ENCODE measurements at places on chromosomes 12 and 14. TPM values are rescaled to one million over a fixed set of nuclear protein-coding genes. Genes with fewer than 3 reads are reported as not detected.
A peak's percentile ranks its signal among the peaks of the same experiment; 100 is the strongest.

Gene SLC4A8
- 0.17 TPM for polyA plus RNA-seq

Gene POTEM
- polyA plus RNA-seq: not detected

Gene LAG3
- polyA plus RNA-seq: 0.33 TPM

Gene LTB4R2
- 7.3 TPM for polyA plus RNA-seq

Gene NID2
- 20.6 TPM for polyA plus RNA-seq

Gene ANKRD33
- polyA plus RNA-seq: not detected

Gene FAM186B
- 0.19 TPM for polyA plus RNA-seq

Gene RFLNA
- 0.20 TPM for polyA plus RNA-seq

Gene CLEC14A
- polyA plus RNA-seq: not detected

- no peak for DNase-seq
These were observed 30.4 kb downstream of the FRS2 start for GRCh38 chr12:69500631-69501030.

- no peak for DNase-seq
These were observed 51.8 kb downstream of the ZNF664 start for GRCh38 chr12:124024776-124025175.

DNA sequence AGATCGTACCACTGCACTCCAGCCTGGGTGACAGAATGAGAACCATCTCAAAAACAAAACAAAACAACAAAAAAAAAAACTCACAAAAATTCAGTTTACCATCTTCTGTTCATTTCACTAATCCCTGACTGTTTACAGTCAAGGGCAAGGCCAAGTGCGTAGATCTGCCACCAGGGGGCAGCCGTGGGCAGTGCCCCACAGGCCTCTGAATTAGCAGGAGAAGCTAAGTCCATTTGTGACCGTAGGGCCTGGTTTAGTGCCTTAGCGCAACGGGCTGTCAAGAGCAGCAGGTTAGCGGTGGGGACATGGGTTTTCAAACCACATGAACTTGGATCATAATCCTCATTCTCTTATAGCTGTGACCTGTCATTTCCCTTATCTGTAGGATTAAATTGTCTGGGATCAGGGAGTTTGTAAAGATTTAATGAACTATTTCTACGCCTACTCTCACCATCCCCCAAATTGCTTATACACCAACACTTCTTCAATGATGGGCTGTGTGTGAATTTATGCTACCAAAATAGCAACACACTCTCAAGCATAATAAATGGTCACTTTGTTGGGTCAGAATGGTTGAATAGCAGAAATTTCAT is 49.0 kb downstream of the KCTD10 start:
- DNase-seq: peak; percentile 57

DNA sequence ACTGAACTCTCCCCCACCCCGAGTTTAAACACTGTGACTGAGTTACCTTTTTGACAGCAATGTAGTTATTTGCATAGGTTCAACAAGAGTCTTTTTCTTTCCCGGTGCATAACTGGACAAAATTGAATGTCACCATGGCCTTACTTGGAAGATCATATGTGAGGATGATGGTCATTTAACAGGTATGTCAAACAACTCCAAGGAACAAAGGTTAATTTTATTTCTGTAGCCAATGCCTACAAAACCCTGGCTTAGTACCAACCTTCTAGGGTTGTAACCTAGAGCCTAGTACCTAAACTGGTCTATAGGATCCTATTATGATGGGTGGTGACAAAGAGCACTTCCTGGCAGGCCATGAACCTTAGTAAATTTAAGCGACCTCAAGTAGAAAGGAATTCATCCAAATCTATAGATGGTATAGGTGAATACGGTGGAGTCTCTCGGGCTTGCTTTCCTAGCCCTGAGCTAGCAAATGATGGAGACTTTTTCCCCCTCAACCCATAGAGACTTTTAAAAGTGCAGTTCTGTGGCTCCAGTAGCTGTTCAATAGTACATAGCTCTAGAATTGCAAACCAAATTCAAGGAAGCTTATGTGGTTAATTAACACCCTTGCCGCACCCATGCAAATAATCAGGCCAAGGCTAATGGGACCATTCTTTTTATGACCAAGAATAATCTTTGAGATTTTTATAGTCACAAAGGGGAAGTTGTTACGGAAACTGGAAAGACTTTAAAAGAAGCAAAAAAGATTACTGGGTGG is 89.0 kb downstream of the SLC38A1 start:
- DNase-seq: no peak

DNA sequence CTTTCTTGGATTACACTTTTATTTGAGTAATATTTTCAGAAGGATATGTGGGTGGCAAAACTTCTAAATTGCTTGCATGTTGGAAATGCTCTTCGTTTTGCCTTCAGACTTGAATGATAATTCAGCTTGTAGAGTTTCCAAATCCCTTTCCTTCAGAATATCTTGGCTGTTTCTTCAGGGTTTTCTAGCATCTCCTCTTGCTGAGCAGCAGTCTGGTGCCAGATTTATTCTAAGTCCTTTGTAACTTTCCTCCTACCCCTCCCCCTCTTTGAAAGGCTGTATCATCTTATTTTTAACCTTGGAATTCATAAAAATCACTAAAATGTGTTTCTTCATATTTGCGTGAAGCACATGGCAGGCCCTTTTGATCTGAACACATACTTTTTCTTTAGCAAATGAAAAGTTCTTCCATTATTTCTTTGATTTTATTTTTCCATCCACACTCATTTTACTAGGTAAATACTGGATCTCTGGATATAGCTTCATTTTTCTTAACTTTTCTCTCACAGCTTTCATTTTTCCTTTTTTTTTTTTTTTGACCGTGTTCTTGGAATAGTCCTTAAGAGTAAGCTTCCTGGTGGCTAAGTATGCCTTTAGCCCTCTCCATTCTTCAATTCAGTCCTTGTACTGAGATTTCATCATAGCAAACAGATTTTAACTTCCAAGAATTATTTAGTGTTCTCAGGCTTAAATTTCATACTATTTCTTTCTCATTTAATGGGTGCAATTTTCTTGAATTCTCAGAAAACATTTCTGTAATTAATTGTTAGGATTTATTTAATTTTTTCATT is 102.0 kb downstream of the SLC38A4 start:
- DNase-seq: no peak

GRCh38 chr14:93949511-93950075 is 22.4 kb downstream of the FAM181A start:
- DNase-seq: no peak

GRCh38 chr12:85188619-85189018 is 91.4 kb upstream of the ALX1 start:
- DNase-seq: no peak

- no peak for DNase-seq
These were observed 146.2 kb downstream of the DPF3 start for GRCh38 chr14:72747652-72748051.

DNA sequence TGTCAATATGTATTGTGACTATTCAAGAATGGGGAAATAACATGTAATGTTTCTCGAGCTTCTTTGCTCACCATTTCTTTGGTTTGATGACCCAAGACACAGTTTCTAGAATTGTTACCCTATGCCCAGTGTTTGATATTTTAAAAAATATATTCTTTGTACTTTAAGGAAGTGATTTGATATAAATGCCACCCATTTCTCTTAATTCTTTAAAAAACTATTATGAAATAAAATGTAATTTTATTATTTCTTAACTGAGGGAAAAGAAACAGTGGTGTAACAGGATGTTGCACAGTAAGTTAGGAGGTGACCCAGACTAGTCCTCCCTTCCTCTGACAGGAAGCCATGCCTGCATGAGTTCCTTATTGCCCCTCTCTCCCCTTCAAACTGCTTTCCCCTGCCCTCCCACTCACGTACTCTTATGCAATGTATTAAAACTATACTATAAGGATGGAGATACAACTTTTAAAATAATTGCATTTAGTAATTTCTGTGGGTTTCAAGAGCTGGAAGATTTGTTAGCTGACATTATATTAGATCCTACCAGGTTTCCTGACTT is 279.4 kb downstream of the TMTC2 start:
- no peak for DNase-seq

- peak; percentile 76 for DNase-seq
These were observed 44.8 kb upstream of the GZMB start for GRCh38 chr14:24678801-24679247.

DNA sequence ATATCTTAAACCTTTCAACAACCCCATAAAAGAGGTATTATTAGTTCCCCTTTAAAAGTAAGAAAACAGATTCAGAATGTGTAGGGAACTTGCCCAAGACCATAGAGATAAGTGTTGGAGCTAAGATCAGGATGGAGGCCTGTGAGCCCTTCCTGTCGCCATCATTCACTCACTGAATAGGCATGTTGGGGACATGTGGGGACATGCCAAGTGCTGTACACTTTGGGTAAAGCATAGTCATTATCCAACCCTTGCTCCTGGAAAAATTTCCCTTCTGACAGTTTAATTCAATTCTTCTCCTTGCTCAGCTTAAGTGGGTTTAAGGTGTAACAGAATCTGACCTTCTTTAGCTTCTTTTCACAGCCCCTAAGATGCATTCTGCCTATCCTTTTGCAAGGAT is 28.0 kb upstream of the C12orf42 start:
- peak; percentile 82 for DNase-seq

DNA sequence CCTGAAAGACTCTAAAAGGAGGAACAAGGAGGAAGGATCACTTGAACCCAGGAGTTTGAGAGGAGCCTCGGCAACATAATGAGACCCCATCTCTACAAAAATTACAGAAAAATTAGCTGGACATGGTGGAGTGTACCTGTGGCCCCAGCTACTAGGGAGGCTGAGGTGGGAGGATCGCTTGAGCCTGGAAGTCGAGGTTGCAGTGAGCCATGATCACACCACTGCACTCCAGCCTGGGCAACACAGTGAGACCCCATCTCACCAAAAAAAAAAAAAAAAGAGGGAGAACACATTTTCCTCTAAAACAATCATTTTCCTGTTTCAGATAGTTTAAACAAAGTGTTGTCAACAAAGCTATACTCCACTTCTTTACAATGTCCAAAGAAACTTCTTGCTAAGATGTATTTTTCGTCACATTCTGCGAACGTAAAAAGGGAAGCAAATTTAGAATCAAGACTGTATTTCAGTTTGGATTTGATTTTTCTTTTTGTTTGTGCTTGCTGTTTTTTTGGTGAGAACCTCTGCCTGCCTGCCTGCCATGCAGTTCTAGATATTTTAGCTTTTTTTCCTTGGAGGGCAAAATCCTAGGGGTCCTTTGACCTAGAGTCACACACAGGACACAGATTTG is 5.1 kb downstream of the HCAR1 start:
- no peak for DNase-seq

GRCh38 chr14:68619790-68620574 is 172.9 kb downstream of the ZFP36L1 start:
- no peak for DNase-seq

- DNase-seq: peak; percentile 50
These were observed 10.2 kb downstream of the SPRYD3 start for GRCh38 chr12:53068811-53069585.

DNA sequence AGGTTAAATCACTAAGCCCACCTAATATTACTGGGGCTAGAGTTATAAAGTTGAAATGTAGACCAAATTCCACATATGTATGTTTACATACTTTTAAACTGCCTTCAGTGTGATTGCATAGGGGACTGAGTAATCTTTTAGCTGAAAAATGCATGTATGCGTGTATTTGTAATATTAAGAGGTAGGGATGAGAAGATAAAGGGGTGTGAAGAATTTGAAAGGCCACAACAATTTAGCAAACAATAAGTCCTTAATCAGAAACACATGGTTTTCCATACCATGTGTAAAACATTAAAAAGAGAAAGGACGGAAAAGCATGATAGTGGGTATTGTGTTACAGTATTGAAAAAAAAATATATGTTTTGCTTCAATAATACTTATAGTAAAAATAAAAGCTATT is 919.9 kb upstream of the FLRT2 start:
- DNase-seq: no peak

GRCh38 chr14:103328941-103329340 is 5.1 kb upstream of the EIF5 start:
- DNase-seq: no peak

DNA sequence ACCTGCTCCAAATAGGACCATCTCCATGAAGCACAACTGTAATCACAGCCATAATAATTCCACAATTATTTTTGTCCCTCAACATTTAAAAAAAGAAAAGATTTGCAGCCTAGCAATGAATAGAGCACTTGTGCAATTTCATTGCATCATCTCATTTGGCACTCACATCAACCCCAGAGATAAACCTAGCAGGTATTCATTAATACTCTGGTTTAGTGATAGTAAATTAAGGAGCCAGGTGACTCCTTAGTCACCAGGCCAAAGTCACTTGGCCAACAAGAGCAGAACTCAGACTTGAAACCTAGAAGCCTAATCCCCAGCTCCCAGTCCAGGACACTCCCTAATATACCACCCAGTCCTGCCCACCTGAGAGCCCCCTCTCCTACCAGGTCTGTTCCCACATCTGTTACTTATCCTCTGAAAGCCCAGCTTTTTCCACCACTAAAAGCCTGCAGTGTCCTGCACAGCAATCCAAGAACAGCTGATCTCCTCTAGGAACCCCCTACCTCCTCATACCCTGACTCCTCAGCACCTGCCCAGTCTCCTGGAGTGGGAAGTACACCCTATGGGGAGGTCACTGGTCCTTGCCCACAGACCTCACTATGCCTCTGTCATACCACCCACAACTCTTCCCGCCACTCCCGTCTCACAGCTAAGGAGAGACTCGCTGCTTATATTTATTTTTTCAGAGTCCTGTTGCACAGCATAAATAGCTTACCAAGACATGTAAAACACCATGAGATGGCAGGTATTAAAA is 22.1 kb downstream of the OR10P1 start:
- DNase-seq: no peak

DNA sequence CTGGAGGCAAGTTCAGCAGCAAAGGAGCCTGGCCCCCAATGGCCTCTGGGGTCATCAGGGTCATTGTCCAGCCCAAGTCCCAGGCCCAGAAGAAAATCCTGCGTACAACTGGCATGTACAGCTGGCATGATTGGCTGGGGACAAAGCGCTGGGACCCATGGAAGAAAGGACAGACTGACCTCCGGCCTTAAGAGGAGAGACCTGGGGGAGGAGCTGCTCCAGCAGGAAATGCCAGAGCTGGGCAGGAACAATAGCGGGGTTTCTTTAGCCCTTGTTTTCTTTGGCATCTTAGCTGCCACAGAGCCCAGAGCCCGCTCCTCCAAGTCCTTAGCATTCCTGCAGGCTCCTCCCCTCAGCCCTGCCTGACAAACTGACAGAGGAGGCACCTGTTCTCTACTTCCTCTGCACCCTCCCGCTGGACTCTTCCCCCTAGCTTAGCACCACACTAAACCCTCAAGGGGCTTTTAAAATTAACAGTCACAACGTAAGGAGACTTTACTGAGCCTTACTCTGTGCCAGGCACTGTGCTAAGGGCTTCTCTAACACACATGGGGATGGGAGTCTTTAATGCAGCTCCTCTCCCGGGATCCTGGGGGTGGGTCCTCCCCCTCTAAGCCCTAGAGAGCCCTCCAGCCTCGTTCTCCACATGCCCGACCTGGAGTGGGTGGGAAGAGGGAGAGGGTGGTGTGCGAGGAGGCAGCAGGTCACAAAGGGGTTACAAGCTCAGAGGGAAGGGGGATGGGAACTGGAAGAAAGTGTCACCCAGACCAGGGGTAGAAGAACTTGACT is 1.8 kb upstream of the AQP5 start:
- peak; percentile 58 for DNase-seq

DNA sequence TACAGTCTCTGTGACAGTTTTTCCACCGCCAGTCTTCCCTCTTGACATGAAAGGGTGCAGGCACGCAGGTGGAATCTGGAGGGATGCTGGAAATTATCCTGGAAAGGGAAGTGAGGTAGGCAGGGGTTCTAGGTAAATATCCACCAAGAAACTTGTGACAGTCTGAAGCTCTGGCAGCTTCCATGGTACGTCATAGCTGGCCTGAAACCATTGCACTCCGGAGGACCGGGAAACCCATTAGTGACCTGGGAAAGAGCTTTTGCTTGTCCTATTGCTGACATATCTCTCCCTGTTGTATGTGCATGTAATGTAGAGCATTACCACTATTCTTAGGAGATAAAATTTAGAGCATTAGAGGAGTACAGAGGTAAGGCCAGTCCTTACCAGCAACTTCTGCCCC is 275.9 kb downstream of the EGLN3 start:
- DNase-seq: no peak

GRCh38 chr12:65372574-65372973 is 94.1 kb downstream of the MSRB3 start:
- DNase-seq: no peak
